OCI-M1 (cell line): ENCODE measurements at places on chromosomes 7 and 10.
A peak's percentile ranks its signal among the peaks of the same experiment; 100 is the strongest.

GRCh38 chr7:131007439-131008330 is 273.7 kb upstream of the KLF14 start:
- DNase-seq, result peak; percentile 82

GRCh38 chr7:1696671-1697498 is 26.8 kb downstream of the ELFN1 start:
- DNase-seq, result no peak

DNA sequence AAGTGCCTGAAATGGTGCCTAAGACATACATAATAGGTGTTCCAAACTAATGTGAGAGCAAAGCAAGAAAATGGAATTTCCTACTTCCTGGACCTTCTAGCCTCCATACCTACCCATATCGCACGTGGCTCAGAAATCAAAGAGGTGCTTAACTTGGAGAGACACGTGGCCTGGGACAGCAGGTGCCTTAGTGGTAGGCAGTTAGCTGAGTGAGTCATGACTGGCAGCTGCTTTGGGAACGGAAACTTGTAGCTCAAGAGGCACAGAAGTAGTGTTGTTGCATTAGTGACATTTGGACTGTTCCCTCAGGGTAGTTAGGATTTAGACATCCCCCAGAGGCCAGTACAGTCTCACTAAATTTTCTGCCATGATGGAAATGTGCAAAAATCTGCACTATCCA is 12.0 kb upstream of the BMPER start:
- DNase-seq, result no peak

GRCh38 chr10:33272635-33273034 is 61.8 kb downstream of the NRP1 start:
- no peak for DNase-seq

- DNase-seq, result no peak
These were observed 72.7 kb upstream of the TRIL start for GRCh38 chr7:29030781-29031275.

GRCh38 chr10:60387531-60387930 is 2.1 kb downstream of the ANK3 start:
- no peak for DNase-seq

DNA sequence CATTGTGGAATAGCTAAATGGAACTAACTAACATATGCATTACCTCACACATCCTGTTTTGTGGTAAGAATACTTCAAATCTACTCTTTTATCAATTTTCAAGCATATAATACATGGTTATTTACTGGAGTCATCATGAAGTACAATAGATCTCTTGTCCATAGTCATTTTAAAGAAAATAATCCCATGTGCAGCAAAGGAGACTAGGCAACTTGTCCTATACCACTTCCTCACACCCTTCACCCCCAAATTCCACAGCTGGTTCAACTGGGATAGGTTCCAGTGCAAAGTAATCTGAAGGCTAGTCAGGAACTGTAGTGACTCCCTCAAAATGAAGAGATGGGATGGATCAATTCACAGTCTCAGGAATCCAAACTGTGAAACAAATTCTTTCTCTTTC is 176.1 kb downstream of the SGMS1 start:
- DNase-seq, result peak; percentile 37

DNA sequence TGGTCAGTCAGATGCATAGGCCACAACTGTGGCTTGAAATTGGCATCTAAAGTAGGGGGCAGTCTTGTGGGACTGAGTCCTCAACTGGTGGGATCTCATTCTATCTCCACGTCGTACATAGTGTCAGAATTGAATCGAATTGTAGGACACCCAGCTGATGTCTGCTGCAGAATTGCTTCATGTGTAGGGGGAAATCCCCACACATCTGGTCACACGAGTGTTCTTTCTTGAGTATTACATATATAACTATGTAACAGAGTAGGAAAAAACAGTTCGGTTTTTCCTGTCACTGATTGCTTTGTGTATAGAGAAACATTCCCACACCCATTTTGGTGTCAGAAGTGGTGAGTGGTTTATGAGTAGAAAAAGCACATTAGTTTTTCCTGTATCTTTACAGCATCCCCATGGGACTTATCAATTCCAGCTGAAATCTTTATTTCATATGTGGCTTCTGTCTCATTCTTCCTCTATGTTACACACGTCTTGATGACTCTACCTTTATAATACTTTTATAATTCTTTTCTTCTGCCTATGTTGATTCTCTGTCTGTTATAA is 79.4 kb upstream of the PCGF5 start:
- no peak for DNase-seq

- DNase-seq, result no peak
These were observed 9.0 kb downstream of the CUTC start for GRCh38 chr10:99740933-99741559.

- DNase-seq, result peak; percentile 80
These were observed 137.9 kb upstream of the MKI67 start for GRCh38 chr10:128263891-128264688.

DNA sequence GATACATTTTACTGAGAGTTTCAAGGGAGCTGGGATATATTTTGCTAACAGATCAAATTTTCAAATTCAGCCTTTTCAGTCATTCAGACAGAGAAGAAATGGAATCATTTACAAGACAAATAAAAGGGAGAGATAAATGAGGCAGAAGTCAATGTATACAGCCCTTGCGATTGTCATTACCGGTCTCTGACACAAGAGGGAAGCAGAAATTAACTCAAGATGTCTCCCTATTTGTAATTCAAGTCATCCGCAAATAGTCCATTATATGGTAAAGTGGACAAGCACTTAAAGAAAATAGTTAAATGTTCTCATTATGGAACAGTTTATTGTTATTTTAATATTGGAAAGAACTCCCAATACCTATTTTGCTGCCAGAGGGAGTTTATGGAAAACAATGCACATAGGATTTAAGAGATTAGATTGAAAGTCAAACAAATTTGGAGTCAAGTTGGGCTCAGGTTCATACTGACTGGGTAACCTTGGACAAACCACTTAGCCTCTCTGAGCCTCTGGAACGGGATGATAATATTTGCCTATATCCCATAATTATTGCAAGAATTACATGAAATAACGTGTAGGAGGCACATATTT is 89.3 kb upstream of the PRKCQ start:
- peak; percentile 75 for DNase-seq

DNA sequence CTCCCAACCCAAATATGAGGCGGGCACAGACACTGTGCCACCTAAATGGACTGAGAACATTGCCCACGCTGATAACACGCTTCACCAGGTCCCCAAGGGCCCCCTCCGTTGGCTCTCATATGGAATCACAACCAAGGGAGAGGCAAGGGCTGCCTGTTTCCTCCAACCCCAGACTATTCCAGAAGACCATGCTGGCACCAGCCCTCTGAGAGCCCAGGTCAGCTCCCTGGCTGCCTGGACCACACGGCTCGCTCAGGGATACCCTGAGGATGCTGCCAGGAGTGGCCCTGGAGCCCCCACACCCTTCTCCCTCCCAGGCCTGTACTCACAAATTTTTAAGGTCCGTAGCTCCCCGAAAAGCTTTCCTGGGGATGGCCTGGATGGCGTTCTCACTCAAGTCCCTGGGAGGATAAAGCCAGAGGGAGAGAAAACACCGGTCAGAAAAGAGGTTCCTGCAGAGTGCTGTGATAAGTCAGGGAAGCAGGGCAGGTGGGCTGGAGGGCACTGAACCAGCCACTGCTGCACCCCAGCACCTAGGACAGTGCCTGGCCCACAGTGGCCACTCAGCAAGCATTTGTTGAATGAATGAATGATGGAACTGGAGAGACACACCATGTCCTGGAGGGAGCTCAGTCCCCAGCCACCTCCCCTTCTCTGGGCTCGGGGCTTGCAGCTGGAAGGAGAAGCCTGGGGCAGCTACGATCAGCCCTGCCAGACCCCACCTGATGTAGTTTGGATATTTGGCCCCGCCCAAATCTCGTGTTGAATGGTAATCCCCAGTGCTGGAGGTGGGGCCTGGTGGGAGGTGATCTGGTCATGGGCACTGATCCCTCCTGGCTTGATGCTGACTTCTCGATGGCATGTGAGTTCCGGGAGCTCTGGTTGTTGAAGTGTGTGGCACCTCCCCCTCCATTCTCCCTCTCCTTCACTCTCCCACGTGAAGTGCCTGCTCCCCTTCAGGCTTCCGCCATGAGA is 119.8 kb downstream of the SLIT1 start:
- no peak for DNase-seq

DNA sequence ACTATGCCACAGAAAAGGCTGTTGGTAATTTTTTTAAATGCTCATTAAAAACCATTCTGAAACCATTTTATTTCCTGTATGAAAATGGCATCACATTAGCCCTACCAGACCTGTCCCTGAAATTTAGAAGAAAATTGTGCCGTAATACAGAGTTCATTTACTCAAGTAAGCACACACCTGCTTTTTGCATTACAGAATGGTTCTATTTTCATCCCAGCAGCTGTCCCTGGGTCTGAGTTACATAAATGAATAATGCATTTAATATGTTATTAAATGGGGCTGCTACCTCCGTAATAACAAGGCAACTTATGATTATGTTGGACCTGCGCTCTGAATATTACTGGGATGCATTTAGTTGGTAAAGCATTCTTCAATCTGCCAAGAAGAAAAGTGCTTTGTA is 508.9 kb downstream of the SORCS1 start:
- no peak for DNase-seq

GRCh38 chr10:120394446-120394845 is 62.6 kb upstream of the PLPP4 start:
- DNase-seq, result no peak

DNA sequence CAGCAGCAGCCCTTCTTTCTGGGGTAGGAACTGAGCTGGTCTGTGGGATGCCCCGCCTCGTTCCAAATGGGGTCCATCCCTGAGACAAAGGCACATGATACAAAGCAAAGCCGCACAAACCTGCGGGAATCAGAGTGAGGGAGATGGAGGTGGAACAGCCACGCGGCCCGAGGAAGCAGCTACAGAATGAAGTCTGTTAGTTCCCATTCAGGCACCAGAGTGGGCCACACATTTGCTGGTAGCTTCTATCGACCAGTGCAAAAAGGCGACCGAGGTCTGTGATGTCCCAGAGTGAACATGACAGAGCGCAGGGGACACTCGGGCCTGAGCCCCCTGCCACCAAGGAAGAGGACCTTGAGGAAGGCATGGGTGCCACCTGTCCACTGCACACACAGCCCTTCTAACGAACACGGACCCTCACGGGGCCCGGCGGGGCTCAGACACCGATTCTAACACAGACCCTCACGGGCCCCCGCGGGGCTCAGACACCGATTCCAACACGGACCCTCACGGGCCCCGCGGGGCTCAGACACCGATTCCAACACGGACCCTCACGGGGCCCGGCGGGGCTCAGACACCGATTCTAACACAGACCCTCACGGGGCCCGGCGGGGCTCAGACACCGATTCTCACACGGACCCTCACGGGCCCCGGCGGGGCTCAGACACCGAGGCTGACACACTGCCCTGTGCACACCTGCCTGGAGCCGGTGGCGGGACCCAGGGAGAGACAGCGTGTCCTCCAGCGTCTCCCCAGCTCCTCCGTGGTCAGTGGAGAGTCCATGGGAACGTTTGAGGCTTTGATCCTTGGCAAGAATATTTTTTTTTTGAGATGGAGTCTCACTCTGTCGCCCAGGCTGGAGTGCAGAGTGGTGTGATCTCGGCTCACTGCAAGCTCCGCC is 32.8 kb upstream of the FAM20C start:
- DNase-seq, result no peak

- DNase-seq, result peak; percentile 96
These were observed 34.5 kb upstream of the LYZL1 start for GRCh38 chr10:29254123-29255046.

DNA sequence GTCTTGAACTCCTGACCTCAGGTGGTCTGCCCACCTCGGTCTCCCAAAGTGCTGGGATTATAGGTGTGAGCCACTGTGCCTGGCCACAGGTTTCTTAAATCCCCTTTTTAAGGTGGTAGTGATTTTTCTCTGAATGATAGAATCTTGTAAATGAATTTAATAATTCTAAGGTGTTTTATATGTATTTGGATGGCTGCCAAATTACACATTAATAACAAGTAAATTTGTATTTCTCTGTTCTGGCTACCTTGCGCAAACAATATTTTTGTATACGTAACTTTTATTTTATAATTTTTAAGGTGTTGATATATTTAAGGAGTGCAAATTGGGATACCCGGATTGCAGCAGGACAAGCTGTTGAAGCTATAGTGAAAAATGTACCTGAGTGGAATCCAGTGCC is 16.1 kb downstream of the BTAF1 start:
- no peak for DNase-seq

DNA sequence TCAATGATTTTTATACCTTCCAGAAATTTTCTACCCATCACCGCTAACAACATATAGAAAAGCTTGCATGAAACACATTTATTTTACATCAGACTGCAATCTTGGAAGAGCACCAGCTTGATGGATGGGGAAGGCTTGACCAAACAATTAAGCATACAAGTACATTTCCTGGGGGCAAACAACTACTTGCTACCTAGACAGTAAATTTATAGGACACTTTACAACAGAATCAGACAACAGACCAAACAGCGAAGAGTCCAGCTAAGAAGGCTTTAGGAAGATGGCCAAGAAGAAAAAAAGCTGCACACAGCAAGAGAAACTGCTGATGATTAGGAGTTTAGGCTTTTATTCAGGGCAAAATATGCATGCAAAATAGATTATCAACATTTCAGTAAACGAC is 8.0 kb downstream of the AASS start:
- no peak for DNase-seq

- DNase-seq, result peak; percentile 89
These were observed 3.3 kb upstream of the CYP51A1 start for GRCh38 chr7:92137557-92137956.
